ENCODE measurements at places on chromosomes 7 and 10.

DNA sequence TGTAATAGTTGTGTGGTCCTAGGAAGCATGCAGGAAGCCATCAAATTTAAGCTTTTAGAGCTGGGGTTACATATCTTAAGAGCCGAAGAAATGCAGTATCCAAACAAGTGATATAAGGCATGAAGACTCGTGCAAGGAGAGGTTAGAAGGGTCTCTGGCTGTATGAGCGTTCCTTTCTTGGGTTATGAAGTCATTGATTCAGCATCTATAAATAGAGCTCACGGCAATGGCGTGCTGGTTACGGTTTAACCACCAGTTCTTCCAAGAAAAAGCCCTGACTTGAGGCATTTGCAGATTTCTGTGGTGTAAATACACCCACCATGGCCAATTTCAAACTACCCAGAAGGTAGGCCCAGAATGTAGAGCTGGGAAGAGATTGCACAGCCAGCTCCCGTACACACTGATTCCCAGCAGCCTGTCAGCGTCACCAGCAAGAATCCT is 72.0 kb upstream of the KAT6B start:
- DNase-seq, result no peak

DNA sequence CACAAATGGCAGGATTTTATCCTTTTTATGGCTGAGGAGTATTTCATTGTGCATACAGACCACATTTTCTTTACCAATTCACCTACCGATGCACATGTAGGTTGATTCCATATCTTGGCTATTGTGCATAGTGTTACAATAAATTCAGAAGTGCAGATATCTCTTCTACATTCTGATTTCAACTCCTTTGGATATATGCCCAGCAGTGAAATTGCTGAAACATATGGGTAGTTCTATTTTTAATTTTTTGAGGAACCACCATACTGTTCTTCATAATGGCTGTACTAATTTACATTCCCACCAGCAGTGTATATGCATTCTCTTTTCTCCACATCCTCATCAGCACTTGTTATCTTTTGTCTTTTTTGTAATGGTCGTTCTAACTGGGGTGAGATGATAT is 1290.3 kb downstream of the XPNPEP1 start:
- no peak for DNase-seq

DNA sequence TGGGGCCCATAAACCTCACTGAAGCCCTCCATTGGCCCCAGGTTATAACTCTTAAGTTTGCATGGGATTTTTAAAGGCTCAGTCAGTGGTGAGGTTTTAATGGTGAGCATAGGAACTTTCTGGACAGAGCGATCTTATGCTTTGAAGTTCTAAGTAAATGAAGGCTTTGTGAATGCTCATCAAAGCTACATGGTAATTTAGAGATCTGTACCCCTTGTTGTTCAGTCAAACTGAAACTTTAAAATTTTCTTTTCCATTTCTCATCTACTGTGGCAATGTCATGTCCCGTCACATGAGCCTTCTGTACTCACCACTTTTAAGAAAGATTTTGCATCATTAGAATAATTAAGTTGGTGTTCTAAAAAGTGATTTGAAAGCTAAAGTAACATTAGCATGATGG is 39.9 kb downstream of the CHN2 start:
- DNase-seq, result no peak

DNA sequence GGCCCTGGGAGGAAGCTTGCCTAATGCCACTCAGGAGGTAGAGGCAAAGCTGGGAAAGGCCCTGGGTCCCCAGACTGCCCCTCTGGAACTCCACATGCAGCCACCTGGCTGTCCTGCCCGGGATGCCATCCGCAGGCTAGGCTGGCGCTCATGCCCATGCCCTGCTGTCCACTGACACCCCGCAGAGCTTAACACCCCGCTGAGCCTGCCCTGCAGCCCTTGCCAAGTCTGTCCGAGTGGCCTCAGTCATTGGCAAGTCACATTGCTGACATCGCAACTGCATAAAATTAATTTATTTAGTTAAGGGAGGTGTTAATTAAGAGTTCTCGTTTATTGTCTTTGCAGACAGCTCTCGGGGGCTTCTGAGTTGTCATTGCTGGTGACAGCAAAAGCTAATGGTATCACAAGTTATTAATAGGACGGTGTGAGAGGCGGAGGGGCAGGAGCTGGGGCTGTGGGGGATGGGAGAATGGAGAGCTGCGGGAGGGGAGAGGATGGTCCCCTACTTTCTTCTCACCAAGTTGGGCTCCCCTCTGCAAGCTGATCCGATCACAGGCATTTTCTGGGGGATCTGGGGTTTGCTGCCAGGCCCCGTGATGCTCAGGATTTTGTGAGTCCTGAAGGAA is 55.6 kb upstream of the PCBD1 start:
- DNase-seq, result no peak

Data from cortex of kidney (tissue), 1 donor.